ENCODE measurements at places on chromosomes 6 and 20. TPM values are rescaled to one million over a fixed set of nuclear protein-coding genes. Genes with fewer than 3 reads are reported as not detected.

DNA sequence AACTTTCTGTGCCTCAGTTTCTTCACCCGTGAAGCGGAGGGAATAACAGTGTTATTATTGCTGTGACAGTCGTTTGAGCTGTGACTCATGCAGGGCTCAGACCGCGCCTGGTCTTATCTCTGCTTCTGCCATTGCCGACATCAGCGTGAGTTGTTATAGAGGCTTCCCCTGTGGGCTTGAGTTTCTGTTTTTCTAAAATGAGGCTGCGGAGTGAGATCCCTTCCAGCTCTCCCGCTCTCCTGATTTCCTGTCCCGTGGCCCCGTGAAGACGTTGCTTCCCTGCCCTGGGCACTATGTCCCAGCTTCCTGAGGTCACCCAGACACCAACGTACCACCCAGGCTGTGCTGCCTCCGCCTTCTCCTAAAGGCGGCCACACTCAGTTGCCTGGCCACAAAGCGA is 278.5 kb downstream of the BMP7 start:
- no peak for DNase-seq

Gene RFX6
- not detected for total RNA-seq

DNA sequence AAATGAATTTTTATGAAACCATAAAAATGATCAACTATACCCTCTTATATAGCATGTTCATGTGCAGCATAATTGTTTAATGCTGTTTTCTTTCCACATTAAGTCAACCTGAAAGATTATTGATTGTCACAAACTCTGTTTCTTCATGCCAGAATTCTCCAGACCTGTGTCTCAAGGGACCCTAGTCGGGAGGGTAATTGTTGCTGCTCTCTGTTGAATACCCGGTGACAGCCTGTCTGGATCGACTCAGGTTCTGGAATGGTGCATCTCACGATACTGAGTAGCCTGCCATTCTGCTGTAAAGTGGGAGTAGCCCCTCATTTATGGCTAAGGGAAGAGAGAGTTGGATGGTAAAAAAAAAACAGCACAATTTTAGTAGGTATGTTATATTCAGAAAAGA is 449.9 kb upstream of the SOX4 start:
- DNase-seq: no peak

Gene PROCR
- 4.9 TPM for total RNA-seq

GRCh38 chr6:161547617-161548016 is 273.8 kb upstream of the AGPAT4 start:
- DNase-seq: no peak

DNA sequence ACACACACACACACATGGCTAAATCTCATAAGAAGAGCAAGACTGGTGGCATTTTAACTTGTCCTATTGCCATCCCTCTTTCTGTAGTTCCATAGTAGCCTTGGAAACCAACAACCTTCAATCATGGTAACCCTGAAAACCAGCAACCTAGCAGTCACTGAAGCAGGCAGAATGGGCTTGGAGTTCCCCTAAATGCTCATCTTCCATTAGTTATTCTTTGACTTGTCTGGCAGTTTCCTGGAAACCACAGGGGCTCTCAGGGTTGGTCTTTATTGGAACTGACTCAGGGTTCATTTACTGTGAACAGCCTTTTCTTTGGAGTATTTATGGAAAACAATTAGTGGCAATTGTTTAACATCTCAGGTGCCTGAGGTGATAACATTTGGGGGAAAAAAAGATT is 19.4 kb upstream of the BRPF3 start:
- DNase-seq: no peak

- no peak for DNase-seq
Measured at GRCh38 chr6:100979267-100979666, 98.1 kb upstream of the ASCC3 start.

Gene RNGTT
- total RNA-seq: 81.1 TPM

- peak; percentile 24 for DNase-seq
Measured at GRCh38 chr6:17280552-17281090, 540 bp upstream of the RBM24 start.

Gene BPI
- total RNA-seq: under 0.01 TPM

DNA sequence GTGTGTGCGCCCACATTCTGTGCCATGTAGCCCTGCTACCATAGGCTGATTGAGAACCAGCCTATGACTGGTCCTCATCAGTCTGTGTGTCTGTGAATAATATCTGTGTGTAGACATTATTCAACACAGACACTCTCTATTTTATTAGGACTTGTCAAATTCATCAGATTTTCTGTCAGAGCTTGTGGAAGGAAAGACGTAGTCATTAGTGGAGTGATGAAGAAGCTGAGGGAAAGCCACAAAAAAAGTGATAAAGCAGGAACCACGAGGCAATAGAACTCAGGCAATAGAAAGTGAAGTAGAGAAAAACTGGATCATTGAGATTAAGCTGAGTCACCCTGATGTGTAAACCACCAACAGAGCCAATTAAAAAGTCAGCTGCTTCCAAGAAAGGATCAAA is 122.2 kb upstream of the MARCKS start:
- no peak for DNase-seq

GRCh38 chr6:98467091-98467490 is 367.3 kb upstream of the POU3F2 start:
- no peak for DNase-seq

Gene EFCAB8
- not detected for total RNA-seq

- no peak for DNase-seq
Measured at GRCh38 chr20:35360033-35360432, 51.7 kb downstream of the UQCC1 start.

GRCh38 chr6:119113961-119114360 is 35.5 kb upstream of the FAM184A start:
- no peak for DNase-seq

- DNase-seq: no peak
Measured at GRCh38 chr6:41275489-41275888, 11.0 kb downstream of the TREM1 start.

GRCh38 chr6:33116841-33117711 is 41.3 kb downstream of the HLA-DPB1 start:
- no peak for DNase-seq

DNA sequence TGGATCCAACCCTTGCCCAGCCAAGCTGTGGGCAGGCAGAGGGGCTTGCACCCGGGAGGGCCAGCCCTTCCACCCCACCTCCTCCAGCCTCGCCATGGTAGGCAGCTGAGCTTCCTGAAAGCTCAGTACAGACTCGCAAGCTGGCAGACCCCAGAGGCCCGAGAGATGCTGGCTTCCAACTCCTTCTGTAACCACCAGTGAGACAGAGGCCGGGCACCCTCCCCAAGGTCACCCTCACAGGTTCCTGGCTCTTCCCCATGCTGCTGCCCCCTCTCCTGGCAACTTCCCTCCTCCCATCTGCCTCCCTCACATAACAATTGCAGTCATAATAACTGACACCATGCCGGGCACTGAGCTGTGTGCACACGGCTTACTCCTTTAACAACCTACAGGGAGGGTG is 26.2 kb upstream of the NOL4L start:
- no peak for DNase-seq

- no peak for DNase-seq
Measured at GRCh38 chr6:14121936-14122344, 4.4 kb downstream of the CD83 start.

DNA sequence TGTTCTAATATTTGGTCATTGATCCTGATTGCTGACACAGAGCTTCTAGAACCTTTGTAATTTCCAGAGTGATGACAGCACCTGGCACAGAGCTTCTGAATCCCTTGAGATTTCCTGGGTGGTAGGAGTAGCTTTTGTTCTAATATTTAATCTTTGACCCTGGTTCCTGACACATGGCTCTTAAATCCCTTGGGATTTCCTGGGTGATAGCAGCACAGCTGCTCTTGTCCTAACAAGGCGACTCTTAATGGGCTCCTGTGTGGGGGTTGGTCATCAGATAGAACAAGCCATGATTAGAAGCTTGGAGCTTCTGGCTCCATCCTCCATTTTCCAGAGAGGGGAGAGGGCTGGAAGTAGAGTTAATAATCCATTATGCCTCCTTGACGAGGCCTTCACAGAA is 18.4 kb downstream of the GMPR start:
- DNase-seq: no peak

- no peak for DNase-seq
Measured at GRCh38 chr6:39835821-39836295, 43.7 kb downstream of the DAAM2 start.

Gene CD24
- total RNA-seq: 1,434 TPM

GRCh38 chr6:78908621-78909020 is 41.3 kb downstream of the IRAK1BP1 start:
- DNase-seq: no peak

- peak; percentile 91 for DNase-seq
Measured at GRCh38 chr6:138692058-138692977, 81.3 kb upstream of the CCDC28A start.

DNA sequence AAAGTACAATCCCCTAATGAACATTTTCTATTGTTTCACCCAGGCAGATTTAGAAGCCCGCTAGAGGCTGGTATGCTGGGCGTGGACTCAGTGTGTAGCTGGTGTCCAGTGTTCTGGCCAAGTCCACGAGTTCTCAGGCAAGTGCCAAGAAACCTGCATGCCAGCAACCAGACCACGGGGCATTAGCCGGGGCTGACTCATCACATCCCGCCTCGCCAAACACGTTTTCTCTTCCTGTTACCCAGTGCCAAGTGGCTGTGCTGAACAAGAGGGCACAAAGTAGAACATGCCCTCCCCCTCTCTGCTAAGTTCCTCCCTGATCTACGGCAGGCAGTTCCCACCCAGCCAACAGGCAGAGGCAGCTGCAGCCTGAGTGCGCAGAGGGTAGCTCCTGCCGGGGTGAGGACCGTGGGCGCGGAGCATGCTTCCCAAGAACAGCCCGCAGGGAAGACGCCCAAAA is 29.6 kb downstream of the RAMACL start:
- peak; percentile 63 for DNase-seq

DNA sequence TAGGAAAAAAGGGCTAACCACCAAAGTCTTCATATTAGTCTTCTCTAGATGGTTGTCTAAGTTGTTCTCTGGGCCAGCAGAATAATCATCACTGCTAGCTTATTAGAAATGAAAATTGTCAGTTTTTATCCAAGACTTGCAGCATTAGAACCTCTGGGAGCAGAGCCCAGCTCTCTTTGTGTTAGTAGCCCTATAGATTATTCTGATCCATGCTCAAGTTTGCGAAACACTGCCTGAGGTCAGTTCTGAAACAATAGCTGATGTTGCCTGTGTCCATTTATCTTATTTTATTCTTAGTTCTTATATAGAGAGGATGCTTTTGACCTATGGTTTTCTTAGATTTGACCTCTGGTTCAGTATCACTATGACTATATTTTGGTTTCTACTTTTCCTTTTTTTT is 66.9 kb downstream of the BCKDHB start:
- no peak for DNase-seq

GRCh38 chr6:118867181-118867580 is 26.8 kb upstream of the ASF1A start:
- no peak for DNase-seq

Gene GGTLC1
- not detected for total RNA-seq

All from frontal cortex (tissue), 4 donors.